Left lobe of liver (tissue), 2 donors: ENCODE measurements at places on chromosomes 5 and 9.

- no peak for DNase-seq
These were observed 3.4 kb downstream of the VCAN start for GRCh38 chr5:83474991-83475390.

DNA sequence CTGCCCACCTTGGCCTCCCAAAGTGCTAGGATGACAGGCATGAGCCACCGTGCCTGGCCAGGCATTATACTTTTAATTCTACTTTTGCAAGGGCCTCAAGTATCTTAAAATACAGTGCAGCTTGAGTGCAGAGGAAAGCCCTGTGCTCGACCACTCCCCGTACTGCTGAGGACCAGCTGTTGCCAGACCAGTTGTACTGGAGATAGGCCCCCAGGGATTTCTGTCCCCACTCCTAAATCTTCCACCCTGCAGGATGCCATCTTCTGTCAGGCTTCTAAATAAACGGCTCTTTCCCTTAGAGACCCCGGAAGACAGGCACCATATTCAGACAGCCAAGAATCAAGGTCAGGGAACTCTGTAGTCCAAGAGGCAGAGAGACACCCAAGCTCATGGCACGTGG lies 16.6 kb upstream of the PSMD5 start:
- no peak for DNase-seq

- DNase-seq: no peak
These were observed 438.1 kb downstream of the MAT2B start for GRCh38 chr5:163943546-163943945.

DNA sequence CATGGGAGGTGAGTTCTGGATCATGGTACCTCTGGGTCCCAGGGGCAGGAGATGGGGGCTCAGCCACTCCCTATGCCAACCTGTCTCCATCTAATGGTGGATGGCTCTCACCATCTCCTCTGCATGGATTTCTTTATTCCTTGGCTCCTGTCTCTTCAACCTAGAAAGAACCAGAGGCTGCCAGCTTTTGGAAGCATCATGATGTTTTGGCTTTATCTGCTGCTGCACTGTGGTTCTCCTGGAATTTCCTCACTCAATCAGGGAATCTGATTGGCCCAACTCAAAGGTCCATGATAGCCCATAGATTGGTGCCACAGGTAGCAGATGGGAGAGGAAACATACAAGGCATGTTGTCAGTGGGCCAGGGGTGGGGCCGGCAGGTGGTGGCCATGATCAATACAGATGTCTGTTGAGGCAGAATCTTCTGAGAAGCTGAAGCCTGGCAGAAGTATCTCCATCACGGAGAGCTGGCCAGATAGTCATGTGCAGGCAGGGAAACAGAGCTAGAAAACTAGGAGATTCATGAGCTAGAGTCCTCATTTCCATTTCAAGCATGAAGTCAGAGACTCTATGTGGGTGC lies 158.2 kb downstream of the MACROH2A1 start:
- DNase-seq: peak; percentile 18

- no peak for DNase-seq
These were observed 36.1 kb downstream of the MAP3K1 start for GRCh38 chr5:56851258-56851941.

DNA sequence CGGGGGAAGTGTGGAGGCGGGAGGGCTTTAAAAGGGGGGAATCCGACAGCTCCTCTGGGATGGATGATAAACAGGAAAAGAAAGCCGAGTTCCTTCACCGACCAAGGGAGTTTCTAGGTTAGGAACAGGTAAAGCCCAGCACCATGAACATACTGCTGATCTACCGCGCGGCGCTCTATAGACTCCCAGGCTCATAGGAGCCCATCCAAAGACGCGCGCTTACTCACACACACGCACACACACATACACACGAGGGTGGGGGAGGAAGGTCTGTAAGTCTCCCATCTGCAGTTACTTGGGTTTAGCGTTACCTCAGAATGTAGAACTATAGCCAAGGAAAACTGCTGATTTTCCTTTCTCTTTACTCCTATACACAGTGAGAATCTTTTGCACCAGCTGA lies 2.6 kb upstream of the GABRB2 start:
- DNase-seq: no peak

- no peak for DNase-seq
These were observed 50.1 kb downstream of the SLC1A3 start for GRCh38 chr5:36656556-36656955.

DNA sequence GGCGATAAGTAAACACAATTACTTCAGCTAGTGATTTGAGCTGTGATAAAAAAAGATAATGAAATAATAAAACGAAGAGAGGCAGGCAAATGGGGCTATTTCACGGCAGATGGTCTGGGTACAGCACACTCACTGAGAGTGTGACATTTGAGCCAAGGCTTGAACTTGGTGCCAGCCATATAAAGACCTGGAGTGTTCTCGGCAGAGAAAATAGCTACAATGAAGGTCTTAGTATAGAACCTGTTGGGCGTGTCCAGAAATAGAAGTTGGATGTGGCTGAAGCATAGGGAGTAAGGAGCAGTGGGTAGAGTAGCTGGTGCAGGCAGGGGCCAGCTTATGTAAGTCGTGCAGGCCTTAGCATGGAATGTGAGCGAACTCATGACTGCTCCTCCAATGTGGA lies 660.3 kb upstream of the WWC1 start:
- no peak for DNase-seq

- DNase-seq: no peak
These were observed 398.6 kb downstream of the PSAT1 start for GRCh38 chr9:78695519-78695918.

GRCh38 chr5:1864896-1865440 lies 17.8 kb downstream of the IRX4 start:
- no peak for DNase-seq

DNA sequence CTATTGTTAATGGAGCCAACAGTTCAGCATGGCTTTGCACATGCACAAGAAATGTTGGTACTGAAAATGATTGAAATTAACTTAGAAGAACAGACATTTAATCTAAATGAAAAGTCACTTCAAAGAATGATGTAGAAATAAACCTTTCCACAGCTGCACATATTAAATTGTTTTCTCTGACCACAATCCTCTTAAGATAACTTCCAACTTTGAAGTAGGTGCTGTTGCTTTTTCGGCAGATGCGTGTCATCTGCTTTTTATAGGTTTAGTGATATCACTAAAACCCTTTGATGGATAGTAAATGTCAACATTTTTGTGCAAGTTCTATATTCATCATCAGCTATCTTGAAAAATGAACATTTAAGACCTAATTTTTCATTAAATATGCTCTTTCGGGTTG lies 25.3 kb upstream of the SLC1A3 start:
- no peak for DNase-seq

DNA sequence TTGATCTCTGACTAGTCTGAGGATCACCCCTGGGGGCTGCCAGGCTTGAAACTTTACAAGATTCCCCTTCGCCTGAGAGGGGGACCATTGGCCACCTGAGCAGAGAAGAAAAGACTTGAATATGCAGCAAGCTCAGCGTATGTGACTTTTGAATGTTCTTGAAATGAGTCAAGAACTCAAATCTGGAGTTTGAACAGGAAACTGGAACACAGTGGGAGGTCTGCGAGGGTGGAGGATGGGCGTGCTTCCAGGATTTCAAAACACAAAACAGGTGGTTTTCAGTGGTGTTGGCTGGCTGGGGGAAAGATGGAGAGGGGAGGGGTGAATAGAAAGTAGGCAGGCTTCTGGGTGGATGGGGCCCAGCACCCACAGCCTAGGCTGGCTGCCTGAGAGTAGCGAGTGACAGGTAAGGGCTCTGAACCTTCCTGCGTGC lies 40.6 kb downstream of the TMEM174 start:
- DNase-seq: no peak

GRCh38 chr9:25481372-25481771 lies 196.9 kb downstream of the TUSC1 start:
- DNase-seq: no peak

GRCh38 chr5:73321757-73322436 lies 126.7 kb downstream of the FOXD1 start:
- no peak for DNase-seq

DNA sequence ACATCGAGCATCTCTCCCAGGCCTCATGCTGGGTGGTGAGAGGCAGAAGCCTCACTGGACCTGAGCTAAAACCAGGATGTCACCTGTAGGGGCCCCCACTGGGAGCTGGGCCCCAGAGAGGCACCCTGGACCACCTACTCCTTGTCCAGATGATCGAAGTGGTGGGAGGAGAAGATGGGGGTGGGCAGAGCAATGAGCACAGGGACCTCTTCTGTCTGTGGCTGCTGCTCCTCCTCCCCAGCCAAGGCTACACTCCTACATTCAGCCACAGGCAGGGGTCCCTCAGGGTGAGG lies 227.5 kb downstream of the CACNA1B start:
- DNase-seq: peak; percentile 28

DNA sequence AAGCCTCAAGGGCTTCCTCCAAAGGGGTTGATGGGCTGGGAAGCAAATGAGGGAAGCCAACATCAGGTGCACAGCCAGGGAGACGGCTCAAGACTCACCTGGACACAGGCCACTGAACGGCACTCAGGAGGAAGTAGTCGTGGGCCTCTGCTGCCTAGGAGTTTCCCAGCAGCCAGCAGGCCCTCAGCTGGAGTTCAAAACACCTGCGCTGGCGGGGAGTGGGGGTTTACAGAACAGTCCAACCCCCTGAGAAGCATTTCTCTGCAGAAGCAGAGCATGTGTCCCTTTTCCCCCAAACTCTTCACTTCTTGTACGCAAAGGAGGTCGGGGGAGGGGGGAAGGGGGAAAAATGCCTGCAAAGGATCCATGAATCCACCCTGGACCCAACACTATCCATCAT lies 2.3 kb downstream of the WHRN start:
- DNase-seq: no peak

DNA sequence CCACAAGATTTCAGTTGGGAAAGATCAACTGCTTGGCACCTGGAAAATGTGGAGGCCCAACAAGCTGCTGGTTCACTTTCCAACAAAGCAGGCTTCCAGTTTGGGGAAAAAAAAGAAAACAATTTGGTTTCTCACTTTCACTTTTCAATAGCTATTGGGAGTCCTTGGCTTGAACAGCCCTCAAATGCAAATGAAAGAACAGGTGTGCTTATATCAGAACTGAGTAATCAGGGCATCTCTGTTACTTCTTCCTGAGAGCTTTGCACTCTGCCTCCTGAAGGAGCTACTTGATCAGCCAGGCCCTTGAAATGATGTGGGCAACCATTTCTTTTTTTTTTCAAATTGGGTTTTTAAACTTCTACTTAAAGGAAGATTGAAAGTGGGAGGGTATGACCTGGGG lies 73.5 kb downstream of the MFAP3 start:
- DNase-seq: no peak

GRCh38 chr5:95331358-95331757 lies 46.5 kb upstream of the MCTP1 start:
- no peak for DNase-seq

GRCh38 chr5:115939059-115939458 lies 23.2 kb upstream of the LVRN start:
- no peak for DNase-seq

DNA sequence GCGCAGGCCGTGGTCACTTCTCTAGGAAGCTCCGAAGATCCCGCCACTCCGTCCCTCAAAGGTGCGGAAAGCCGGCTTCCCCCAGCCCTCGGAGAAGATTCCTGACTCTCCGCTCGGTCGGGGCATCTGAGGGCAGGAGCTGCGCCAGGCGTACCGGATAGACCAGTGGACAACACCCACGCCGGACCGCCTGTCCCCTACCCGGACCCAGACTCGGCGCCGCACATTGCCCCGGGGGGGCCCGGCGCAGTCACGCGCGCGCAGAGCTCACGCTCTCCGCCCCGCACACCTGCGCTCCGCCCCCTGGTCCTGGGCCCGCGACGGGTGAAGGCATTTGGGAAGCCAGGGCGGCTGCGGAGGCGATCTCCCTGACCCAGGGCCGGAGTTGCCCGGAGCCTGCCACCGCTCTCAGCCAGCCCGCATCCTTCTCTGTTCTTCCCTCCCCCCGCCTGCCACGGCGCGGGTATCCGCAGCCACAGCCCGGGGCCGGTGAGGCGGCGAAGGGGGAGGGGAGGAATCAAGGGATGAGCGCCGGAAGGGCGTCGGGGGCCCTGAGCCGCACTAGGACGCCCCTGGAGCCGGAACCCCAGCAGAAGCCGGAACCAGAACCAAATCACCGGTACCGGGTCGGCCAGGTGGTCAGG lies 448 bp downstream of the RELL2 start:
- DNase-seq: no peak

DNA sequence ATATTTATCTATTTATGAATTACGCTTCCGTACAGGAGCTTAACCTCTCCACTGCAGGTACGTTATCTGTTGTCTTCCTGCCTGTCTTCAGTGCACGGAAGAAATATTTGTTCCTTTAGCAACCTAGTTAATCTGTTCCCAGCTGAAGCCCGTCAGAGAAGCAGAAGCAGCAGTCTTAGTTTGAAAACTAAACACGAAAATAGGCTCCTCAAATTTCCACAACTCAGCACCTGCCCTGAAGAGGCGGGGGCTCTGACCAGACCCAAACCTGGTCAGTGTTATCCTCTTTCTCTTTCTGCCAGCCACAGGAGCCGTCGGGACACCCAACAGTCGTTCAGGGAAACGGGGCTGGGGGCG lies 462 bp downstream of the NUDCD2 start:
- no peak for DNase-seq

DNA sequence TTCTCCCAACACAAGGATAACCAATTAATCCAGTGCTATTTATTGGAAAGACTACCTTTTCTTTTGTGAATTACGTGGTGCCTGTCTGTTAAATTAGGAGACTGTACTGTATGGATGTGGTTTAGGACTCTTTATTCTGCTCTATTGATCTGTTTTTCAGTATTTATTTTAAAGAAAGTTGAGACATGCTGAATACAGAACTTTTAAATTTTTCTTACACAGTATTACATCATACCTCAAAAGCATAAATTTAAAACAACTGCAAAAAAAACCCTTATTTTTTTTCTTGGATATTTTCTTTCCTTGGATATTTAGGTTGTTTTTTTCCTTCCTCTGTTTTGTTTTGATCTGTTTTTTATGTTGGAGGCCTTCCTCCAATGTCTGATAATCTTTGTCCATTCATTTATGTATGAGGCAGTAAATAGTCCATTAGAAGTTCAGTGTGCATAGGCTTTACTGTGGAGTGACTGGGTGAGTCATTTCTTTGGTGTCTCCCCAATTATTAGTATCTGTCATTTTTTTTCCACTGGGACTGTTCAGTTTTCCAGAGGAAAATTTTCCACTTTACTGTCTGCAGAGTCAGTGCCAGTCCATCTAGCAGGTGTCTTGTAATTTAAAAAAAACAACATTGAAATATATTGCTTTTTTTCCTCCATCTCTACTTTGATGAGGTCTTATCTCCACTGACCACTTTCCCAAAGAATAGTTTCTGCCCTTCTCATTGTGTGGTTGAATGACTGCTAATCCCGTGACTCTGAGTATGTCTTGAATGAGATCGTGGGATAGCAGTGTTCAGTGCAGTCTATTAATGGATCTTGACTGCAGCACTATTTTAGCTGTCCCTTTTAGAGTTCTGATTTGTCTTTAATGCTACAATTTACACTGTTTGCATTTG lies 15.2 kb downstream of the CYSTM1 start:
- DNase-seq: no peak
